ENCODE measurements at places on chromosomes 4 and X. TPM values are rescaled to one million over a fixed set of nuclear protein-coding genes. Genes with fewer than 3 reads are reported as not detected.

DNA sequence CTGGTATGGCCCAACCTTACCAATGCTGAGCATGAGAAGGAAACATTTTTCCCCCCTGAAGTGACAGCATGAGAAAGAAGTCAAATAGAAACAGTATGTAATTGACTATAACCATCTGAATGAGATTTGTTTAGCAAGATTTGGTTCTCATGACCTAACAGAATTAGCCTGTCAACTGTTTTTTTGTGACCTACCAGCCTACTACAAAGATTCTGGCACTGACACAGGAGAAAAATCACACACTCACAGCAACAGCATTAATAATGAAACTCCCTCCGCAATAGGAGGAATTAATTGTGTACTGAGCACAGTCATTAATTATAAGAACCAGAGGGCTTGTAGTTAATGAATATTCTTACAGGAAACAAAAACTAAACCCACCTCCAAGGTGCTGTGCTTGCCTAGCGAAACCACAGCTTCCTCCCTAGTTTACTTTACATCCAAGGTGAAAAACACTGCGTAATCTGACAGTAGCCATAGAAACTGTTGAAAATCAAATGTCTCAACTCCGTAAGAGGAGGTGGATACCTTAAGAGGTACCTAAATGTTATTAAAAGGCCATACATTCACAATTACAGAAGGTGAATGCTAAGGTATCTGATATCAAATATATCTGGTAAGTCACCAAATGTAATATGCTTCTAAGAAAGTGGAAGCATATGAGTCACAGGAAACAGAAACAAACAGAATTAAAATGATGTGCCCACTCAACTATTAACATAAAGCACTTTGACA is 34.9 kb downstream of the MMRN1 start:
- peak; percentile 41 for DNase-seq

GRCh38 chr4:103026868-103027267 is 7.4 kb upstream of the SLC9B1 start:
- DNase-seq = no peak

TKTL1 gene
- total RNA-seq = not detected

GRCh38 chrX:66728818-66729271 is 90.0 kb upstream of the EDA2R start:
- no peak for DNase-seq

DNA sequence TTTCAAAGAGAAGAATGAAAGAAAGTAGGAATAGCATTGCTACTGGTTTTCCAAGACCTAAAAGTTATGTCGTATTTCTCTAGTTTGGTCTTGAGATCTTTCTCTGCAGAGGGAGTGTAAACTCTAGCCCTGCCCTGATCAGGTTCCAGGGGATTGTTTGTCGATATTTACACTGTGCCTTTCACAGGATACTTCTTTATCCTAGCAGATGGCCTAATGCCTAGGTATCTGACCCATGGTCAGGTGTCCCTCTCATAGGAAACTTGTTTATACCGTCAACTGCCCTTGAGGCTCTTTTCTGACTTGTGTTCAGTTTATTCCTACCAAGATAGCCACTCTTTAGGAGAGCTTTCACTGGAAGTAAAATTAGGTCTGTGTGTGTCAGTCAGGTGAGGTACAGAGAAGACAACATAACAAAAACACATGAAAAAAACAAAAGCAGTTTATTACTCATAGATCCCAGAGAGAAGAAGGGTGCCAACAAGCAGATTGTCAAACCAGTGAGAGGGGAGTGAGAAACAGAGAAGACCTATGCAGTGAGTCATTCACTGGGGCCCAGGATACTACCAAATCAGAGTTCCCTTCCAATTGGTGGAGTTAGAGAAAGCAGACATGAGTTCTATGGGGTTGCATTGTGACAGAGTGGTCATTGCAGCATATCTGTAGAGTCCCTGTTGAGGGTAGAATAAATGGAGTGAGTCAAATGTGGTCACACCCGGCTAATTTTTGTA is 40.6 kb upstream of the THOC2 start:
- no peak for DNase-seq

- no peak for DNase-seq
Measured at GRCh38 chr4:14810121-14810520, 192.2 kb upstream of the CPEB2 start.

DNA sequence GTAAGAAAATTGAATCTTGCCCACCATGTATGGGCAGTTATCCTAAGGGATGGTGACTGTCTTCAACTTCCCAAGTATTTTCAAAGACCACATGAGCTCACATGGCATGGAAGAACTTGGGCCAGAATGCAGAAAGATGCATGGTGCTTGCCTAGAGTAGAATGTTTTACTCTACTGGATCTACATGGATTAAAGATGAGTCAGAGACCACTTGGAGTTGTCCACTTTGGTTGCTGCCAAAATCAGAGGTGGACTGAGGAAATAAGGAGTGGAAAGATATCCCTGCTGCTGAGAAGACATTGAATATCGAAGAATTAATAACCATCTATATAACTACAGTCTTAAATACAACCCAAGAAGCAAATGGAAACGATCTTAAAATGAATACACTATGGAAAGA is 498.1 kb downstream of the NLGN4X start:
- DNase-seq = no peak

- DNase-seq = no peak
Measured at GRCh38 chrX:130555341-130555740, 153.6 kb downstream of the RBMX2 start.

ADAM29 gene
- total RNA-seq = not detected

- DNase-seq = no peak
Measured at GRCh38 chr4:6236816-6237390, 32.7 kb upstream of the WFS1 start.

GRCh38 chrX:10483191-10483831 is 137.1 kb downstream of the MID1 start:
- no peak for DNase-seq

SMARCA1 gene
- total RNA-seq = 0.31 TPM

DNA sequence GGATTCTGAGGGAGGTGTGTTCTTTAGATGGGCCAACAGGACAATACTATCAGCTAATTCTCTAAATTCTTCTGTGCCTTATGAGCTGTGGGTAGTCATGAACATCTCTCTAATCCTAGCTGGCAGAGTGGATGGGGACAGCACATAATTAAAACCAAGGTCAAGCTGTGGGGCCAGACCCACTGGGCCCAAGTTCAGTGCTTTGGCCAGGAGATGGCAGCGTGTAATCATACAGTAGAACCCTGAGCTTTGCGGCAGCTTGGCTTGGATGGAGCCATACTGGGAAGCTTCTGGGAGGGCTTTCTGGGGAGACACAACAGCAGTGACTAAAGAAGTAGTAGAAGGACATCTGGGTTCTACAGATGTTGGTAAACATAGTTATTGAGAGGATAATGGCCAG is 140.3 kb upstream of the CXCL13 start:
- DNase-seq = no peak

PLP1 gene
- total RNA-seq = not detected

- no peak for DNase-seq
Measured at GRCh38 chr4:52657618-52658501, 1.2 kb downstream of the USP46 start.

DNA sequence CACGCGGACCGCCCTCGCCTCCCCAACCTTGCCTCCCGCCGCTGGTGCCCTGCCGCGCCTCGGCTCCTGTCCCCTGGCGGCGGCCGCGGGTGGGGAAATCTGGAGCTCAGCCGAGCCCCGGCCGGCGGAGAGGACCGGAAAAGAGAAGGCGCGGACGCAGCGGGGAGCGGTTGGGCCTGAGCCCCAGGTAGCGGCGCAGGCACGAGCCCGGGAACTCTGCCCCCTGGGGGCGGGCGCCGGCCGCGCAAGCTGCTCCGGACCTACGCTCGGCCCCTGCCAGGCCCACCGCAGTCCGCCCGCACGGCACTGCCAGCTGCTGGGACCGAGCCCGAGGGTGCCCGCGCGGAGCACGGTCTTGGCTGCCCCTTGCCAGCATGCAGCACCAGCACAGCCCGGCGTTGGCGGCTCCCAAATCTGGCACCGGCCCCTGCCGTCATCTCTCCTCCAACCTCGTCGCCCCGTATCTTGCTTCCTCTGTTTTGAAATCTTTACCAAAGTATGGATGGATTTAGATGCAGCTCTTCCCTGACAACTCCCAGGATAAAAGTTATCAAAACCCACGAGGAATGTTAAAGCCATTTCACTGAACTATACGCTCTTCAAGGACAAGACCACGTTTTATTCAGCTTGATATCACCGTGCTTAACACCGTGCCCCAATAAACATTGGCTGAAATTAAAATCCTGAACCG is at the start of gene PRSS12:
Gene PRSS12, minus strand, starts transcription at position 161 of the 691 bp plus-strand sequence. CDS start 283 bp downstream, outside the sequence.
- no peak for DNase-seq

DNA sequence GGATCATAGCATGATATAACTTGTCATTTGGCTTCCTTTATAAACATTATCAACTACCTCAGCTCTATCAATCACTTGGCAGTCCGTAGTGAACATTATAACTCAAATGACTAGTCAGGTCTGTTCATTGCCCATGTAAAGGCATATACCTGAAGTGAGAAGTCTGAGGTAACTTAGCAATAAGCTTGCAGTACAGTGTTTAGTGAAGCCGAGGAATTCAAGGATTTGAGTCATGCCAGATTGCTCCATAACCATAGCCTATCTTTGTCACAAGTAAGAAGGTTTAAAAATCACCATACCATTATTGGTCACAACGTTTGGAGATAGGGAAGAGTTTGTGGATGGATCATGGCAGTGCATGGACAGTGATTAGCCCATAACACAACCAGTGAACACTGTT is 41.6 kb downstream of the AR start:
- DNase-seq = no peak

- no peak for DNase-seq
Measured at GRCh38 chr4:158094413-158095134, 78.3 kb downstream of the GASK1B start.

GRCh38 chr4:38298868-38299713 is 338.9 kb downstream of the PTTG2 start:
- DNase-seq = no peak

DNA sequence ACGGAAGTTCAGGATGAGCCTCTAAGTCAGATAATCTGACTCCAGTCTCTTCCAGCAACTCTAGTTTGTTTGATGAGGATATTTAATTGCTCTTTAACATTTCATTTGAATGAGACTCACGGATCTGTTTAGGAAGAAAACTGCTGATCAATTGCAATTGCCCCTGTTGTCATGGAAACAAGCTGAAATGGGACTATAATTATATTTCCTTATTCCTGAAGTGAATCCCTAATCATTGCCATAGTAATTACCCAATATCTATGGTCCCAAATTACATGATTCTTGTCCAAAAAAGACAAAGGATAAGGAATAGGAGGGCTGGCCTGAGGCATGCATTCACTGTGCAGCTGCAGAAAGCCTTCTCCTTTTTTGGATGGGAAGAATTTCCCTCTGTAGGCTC is 105.3 kb downstream of the AASDH start:
- DNase-seq = no peak

GRCh38 chr4:47713129-47713834 is 124.6 kb downstream of the CORIN start:
- no peak for DNase-seq

DNA sequence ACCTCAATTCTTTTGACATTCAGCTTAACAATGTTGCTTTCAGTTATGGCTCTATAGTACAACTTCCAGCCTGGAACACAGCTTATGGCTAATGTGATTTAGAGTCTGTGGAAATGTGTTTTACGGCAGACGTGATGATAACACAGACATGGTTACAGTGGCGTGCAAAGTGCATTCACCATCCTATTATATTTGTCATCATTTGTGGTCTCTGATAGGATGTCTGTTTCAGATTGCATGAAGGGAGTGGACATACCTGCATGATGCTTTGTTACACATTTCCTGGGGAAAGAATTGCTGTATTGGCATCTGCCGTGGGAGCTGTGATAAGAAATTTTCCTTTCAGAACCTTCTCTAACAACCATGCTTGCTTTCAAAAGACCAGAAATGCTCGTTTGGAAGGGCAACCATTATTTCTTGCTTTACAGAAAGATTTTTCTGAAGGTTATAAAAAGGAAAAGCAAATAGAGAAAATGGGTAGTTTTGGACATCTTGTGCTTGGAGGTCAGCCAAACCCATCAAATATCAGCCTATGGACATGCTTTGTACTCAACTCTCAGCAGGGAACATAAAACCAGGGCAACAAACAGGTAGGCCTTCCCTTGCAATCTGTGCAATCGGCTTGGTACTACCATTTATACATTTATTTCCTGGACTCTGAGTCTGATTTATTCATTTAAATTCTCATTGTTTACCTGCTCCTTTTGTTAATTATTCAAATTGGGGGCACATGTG is 273.9 kb downstream of the TLL1 start:
- no peak for DNase-seq

GRCh38 chr4:4574792-4575191 is 32.9 kb upstream of the STX18 start:
- DNase-seq = no peak

- DNase-seq = no peak
Measured at GRCh38 chrX:38341442-38341841, 11.0 kb upstream of the OTC start.

GRCh38 chrX:104922206-104922621 is 298.3 kb downstream of the TEX13A start:
- DNase-seq = peak; percentile 31

RTL3 gene
- 0.23 TPM for total RNA-seq

SAGE1 gene
- not detected for total RNA-seq

GRCh38 chrX:82961129-82961528 is 547.0 kb upstream of the POU3F4 start:
- DNase-seq = no peak

RS1 gene
- not detected for total RNA-seq

GPM6B gene
- not detected for total RNA-seq

- no peak for DNase-seq
Measured at GRCh38 chrX:153521034-153521433, 3.6 kb downstream of the ATP2B3 start.

DNA sequence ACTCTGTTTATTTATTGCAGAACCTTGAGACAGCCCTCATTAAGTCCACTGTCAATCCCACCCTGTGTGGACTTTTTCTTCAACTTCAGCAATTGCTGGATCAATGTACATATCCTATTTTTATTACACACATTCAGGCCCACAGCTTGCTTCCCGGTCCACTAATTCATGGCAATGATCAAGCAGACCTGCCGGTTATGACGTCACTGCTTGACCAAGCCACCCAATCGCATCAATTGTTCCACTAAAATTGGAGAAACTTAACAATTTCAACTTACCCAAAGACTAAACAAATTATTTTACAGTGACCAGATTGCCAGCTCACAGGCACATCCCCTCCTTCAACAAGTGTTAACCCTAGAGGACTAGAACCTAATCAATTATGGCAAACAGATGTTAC is 240.4 kb upstream of the MAGEB18 start:
- no peak for DNase-seq
